ENCODE measurements at places on chromosomes 5 and 9. TPM values are rescaled to one million over a fixed set of nuclear protein-coding genes. Genes with fewer than 3 reads are reported as not detected.

DNA sequence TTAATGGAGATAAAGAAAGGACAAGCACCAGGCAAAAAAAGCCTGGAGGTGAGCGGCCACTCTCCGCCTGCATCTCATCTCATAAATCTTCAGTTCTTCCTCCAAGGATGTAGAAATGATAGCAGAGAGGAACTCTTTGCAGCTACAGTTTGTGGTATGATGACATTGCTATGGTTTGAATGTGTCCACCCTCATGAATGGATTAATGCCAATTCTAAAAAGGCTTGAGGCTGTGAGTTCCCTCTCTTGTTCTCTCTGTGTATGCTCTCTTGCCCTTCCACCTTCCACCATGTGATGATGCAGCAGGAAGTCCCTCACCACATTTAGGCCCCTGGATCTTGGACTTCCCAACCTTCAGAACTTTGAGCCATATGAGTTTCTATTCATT, 126.4 kb downstream of the SPOCK1 start:
- no peak for DNase-seq

The WHRN gene
- 5.3 TPM for total RNA-seq

The EFNA5 gene
- total RNA-seq: 18.5 TPM

DNA sequence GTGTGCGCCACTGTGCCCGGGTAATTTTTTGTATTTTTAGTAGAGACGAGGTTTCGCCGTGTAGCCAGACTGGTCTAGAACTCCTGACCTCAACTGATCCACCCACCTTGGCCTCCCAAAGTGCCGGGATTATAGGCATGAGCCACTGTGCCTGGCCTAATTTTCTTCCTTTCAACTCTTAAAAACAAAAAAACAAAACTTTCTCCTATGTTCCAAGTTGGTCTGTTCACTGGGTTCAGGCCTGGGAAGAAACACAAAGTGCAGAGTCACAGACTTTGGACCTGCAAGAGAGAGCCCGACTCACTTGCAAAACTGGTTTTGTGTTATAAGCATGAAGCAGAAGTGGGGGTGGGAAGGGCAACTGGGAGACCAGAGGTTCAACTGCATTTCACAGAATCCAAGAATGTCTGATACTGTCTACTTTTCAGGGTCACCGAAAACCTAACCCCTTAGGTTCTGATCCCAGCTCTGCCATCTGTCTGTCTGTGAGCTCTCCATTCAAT, 5.2 kb upstream of the HDHD3 start:
- DNase-seq: no peak

GRCh38 chr9:70011366-70011765, 32.3 kb upstream of the MAMDC2 start:
- DNase-seq: no peak

The CANX gene
- total RNA-seq: 542 TPM

The GABRA6 gene
- total RNA-seq: not detected

DNA sequence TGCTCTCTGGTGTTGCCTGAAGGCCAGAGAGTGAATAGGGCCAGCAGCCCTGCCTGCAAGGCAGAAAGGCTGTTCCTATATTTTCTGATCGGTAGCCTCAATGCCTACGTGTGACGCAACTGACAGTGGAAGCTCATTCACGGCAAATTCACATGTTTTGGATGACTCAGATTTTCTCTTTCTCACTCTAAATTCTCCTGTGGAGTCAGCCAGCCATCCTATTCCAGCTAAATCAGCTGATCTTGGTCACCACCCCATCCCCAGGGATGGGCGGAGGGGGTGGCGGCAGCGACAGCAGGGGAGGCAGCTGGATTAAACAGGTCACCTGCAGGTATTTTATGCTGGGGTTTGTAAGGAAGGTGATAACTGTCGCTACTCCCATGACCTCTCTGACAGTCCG, 52.3 kb downstream of the ZNF510 start:
- DNase-seq: no peak

The ANKRD18B gene
- total RNA-seq: 1.2 TPM

The TRPM3 gene
- 26.1 TPM for total RNA-seq

GRCh38 chr5:3995954-3996619, 400.5 kb downstream of the IRX1 start:
- no peak for DNase-seq

The PCDHB13 gene
- 4.9 TPM for total RNA-seq

DNA sequence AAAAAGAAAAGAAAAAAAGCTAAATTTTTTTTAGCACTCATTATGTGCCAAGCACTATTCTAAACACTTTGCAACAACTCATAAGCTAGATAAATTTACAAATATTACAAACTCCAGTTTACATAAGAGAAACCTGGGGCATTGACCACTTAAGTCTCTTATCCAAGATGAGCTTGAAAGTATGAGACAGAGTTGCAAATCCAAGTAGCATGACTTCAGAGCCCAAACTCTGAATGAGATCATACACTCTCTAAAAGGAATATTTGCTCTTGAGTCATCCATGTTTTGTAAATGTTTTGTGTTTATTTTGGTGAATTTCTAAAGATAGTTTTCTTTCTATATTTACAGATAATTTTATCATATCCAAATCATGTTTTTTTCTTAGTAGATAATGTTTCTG, 4.0 kb upstream of the SHOC1 start:
- no peak for DNase-seq

DNA sequence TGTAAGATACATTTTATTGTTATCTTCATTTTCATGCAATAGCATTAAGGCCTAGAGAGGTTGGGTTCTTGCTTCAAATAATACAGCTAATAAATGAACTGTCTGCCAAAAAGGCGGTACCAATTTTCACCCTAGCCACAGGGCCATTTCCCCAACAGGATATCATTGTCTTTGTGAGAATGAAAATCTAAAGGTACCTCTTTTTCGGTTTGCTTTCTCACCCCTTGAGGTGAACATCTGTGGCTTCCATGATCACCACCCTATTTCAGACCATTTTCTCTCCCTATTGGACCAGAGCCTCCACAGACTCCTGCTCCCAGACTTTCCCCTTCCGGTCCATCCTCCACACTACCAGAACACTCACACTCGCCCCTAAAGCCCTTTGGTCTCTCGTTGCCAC, 60.2 kb downstream of the SFXN1 start:
- no peak for DNase-seq

The ADAMTS16 gene
- 2.7 TPM for total RNA-seq

The STPG3 gene
- total RNA-seq: not detected

DNA sequence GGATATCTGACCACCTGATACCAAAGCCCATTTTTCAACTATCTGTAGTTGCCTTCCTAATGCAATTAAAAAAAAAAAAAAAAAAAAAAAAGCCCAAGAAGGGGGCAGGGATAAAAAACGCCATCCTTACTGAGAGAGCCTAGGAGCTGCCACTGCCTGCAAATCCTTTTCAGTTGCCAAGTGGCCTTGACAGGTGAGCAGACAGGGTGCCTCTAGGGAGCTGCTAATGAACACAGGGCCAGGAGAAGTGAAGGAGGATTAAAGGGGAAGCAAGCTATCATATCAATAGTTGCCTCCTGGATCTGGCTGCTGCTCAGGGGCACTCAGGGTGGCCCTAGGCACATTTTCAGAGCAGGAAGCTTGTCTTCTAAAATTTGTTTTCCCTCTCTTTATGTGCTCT, 547.4 kb downstream of the TLE1 start:
- no peak for DNase-seq

- no peak for DNase-seq
These were observed 100.1 kb downstream of the SPEF2 start for GRCh38 chr5:35717718-35718117.

DNA sequence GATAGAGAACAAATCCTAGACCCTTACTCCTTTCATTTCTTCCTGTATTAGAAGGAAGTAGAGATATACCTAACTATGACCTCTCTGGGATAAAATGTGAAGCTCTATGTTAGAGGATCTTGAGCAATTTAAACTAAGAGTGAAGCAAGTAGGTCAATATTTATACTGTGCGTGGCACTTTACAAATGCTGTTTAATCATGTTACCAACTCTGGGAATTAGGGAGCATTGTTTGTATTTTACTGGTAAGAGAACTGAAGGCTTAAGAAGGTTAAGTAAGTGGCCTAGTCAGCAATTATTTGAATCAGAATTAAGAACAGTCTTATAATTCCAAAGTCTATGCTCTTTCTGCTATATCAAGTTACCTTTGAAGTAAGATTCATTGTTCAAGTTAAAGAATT, 12.0 kb downstream of the TNC start:
- DNase-seq: no peak

DNA sequence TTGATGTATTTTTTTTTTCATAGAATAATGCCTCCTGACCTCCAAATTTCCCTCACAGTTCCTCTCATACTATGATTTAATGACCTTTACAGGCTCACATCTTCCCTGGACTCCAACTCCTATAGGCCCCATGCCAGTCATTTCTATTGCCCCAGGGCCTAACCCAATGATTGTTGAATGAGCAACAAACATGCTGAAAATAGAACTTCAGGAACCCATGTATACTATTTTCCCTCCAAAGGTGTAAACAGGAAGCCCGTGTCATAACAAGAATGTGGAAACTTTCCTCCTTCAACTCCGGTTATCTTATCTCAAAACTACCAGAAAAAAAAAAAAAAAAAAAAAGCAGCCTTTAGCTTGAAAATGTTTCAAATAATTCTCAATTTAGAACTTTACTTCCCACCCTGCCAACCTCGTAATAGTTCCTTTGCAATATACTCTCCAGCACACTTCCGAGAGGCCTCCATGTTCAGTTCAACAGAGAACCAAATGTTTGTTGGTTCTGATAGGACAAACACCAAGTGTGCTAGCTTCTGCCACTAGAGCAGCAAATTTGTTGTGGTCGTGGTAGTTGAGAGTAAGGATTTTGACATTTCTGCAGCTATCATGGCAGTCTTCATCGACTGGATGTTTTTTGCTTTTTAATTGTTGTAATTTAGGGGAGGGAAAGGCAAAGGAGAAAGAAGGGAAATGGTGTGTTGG, 25.8 kb downstream of the TRPM6 start:
- no peak for DNase-seq

DNA sequence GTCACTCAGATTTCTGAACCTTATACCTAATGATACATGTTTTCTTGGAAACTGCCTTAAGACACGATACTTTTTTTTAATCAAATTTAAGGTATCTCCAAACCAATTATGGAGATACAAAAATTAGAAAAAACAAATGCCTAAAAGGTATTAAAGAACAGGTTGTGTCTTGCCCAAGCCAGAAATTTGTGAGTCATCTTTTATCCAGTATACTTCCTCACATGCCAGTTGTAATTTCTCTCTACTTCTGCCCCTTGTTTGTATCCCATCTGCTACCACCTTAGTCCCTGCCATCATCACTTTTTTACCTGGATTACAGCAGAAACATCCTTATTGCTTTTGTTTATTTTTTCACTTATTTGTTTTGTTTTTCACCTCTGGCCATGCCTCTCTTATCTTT, 571.2 kb upstream of the DAB2 start:
- no peak for DNase-seq

GRCh38 chr5:171680485-171680884, 105.1 kb upstream of the SMIM23 start:
- no peak for DNase-seq

The CDK9 gene
- total RNA-seq: 127 TPM

GRCh38 chr9:137985637-137986071, 108.1 kb downstream of the CACNA1B start:
- no peak for DNase-seq

The NINJ1 gene
- 53.5 TPM for total RNA-seq

The TMEM252 gene
- not detected for total RNA-seq

- DNase-seq: no peak
These were observed 8.7 kb upstream of the ENG start for GRCh38 chr9:127863191-127863621.

The NPR3 gene
- total RNA-seq: 16.0 TPM

The TIMD4 gene
- total RNA-seq: not detected

- DNase-seq: no peak
These were observed 604.5 kb downstream of the ISL1 start for GRCh38 chr5:51987669-51988209.

The TOR4A gene
- 4.0 TPM for total RNA-seq

The SLC34A3 gene
- total RNA-seq: not detected

Measured in sciatic nerve (tissue), 2 donors.